Stimulated activated CD8-positive, alpha-beta memory T cell treated with anti-CD3 and anti-CD28 coated beads, Interleukin-15, amount 100 ng/mL, for 24 hours (primary cell): ENCODE measurements at places on chromosomes 7 and 10.

GRCh38 chr7:74003621-74004020 lies 24.4 kb upstream of the ELN start:
- DNase-seq: no peak

DNA sequence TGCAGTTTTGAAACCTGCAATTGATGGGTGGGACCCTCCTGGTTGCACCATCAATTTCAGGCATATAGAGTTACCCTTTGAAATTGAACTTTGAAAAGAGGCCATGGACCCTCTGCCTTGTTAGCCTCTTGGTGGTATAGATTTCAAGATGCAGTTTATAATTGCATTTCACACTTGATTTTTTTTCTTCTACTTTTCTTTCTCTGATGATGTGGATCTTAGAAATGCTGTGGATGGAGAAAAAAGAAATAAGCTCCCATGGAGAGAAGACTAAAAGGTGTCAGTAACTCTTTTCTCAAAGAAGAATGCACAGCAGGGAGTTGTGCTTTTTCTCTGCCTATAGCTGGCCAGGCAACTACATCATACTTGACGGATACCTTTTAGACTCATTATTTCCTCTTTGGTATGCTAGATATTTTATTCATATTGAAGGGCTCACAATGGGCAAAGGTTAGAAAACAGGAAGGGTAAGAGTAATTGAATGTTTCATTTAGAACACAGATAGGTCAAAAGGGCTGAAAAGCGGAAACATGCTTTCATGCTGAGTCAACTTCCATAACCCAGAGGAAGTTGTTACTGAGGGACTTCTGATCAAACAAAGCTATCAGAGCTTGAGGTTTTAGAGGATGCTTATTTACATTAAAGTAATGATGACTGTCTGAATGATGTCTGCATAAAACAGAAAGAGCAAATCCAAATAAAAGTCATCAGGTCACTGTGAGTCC lies 773.2 kb upstream of the LRRN3 start:
- no peak for DNase-seq

- no peak for DNase-seq
Measured at GRCh38 chr7:111840528-111840927, 278.2 kb upstream of the IMMP2L start.

GRCh38 chr10:74760086-74760979 lies 66.1 kb upstream of the KAT6B start:
- DNase-seq: no peak

- DNase-seq: no peak
Measured at GRCh38 chr10:27745732-27746396, at the start of gene MKX. Gene MKX, minus strand, starts transcription at chr10:27745819. Its CDS starts 2,404 bp downstream, at chr10:27743415.

DNA sequence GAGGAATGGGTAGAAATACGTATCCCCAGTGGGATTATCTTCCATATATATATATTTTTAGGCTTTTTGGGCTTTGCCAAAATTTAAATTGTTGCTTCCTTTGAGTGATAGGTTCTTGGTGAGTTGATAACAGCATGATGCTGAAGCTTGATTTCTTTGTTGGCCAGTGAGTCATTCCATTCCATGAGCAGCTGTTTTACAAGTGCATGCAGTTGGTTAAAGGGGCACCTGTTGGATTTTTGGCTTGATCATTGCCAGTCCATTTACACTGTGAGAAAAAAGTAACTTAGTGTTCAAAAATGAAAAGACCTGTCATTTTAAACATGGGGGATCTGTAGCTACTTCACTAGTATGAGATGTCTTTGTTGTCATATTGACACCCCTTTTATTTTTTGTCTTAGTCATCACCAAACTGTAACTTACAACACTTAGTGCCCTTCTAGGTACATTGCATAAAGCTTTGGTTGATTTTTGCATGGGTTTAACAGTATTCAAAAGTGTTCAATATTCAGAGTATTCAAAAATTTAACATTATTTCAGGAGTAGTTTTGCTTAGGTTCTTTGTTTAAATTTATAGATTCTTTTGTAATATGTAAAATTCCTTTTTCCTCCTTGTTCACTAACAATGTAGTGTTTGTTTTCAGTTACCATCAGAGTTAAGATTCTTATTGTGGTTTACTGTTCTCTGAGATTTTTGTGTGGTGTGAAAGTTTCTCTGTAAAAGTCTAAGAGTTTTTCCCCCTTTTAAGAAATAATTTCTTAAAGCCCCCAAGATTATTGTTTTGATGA lies 8.8 kb downstream of the AKAP9 start:
- no peak for DNase-seq

DNA sequence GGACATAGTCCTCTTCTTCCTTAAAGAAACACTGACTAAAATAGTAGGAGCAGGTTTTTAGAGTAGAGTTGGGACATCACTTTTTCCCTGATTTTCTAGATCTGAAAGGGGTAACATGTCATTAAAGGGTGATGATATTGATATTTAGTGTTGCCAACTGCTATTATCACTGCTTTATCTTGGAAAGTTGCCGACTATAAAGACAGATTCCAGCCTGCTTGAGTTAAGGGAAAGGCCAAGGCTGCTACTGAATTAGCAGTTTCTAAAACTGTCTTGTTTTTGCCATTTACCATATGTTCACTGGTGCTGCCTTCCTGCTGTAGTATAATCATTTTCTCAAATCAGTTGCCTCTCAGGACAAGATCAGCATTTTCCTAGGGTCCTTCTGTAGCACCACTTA lies 29.7 kb downstream of the AP3M1 start:
- no peak for DNase-seq

GRCh38 chr7:138188290-138188858 lies 112.1 kb downstream of the AKR1D1 start:
- DNase-seq: no peak

- no peak for DNase-seq
Measured at GRCh38 chr7:48173756-48174382, 2.6 kb downstream of the ABCA13 start.

GRCh38 chr7:27901028-27901760 lies 161.2 kb downstream of the TAX1BP1 start:
- DNase-seq: no peak

- no peak for DNase-seq
Measured at GRCh38 chr10:103696411-103697145, 158.8 kb downstream of the SH3PXD2A start.

GRCh38 chr7:134879815-134880475 lies 100.5 kb downstream of the CALD1 start:
- no peak for DNase-seq

DNA sequence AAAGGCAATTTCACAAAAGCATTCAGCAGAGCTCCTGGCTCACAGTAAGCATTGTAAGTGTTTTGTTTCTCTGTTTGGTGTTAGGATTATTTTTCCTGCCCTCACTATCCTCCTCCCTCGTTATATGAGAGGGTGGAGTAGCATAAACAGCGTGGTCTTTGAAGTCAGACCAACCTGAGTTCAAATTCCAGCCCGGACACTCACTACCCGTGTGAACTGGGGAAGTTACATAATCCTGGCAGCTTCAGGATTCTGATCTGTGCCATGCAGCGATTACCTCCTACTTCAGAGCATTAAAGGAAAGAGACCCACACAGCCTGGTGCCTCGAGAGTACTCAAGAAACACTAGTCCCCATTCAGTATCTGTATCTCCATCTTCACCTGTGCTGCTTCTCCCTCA lies 386.5 kb downstream of the INHBA start:
- no peak for DNase-seq

DNA sequence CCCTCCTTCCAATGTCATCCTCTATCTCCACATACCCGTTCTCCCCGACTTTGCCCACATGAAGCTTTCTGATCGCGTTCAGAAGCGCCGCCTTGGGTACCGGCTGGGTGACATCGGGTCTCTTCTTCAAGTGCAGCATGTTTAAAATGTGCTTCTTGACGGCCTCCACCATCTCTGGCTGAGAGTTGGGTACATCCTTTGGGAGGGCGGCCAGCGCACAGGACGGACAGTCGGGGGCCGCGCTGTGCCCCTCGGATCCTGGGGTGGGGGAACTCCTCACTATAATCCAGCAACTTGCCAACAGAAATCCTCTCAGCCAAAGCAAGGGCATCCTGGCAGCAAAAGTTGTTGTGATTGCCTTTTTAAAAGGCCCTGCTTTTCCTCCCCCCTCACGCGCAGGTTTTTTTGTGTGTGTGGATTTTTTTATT lies 2.8 kb downstream of the INHBA start:
- DNase-seq: no peak

- DNase-seq: no peak
Measured at GRCh38 chr10:132539894-132540293, 2.3 kb downstream of the INPP5A start.

DNA sequence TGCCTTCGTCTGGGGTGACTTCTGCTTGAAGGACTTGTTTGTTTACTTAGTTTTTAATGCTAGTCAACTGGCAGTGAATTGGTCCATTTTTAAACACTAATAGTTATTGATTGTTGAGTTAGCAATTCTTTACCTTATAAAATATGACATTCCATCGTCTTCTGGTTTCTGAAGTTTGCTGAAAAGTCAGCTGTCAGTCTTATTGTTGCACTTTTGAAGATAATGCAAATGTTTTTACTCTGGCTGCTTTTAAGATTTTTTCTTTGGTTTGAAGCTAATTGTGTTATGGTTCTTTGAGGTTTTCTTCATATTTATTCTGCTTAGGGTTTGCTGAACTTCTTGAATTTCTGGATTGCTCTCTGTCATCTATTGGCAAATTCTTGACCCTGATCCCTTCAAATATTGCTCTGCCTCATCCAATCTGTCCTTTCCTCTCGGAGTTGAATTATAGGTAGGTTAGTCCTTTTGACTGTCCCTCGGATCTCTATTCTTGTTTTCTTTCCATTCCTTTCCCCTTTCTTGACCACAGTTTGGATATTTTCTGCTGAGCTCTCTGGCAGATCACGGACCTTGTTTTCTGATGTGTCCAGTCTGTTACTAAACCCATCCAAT lies 24.2 kb downstream of the MGMT start:
- DNase-seq: no peak

- DNase-seq: no peak
Measured at GRCh38 chr7:42567051-42567450, 330.0 kb upstream of the GLI3 start.

GRCh38 chr10:120505056-120505455 lies 48.0 kb downstream of the PLPP4 start:
- DNase-seq: no peak

GRCh38 chr7:135459076-135459475 lies 50.8 kb downstream of the CNOT4 start:
- DNase-seq: no peak

DNA sequence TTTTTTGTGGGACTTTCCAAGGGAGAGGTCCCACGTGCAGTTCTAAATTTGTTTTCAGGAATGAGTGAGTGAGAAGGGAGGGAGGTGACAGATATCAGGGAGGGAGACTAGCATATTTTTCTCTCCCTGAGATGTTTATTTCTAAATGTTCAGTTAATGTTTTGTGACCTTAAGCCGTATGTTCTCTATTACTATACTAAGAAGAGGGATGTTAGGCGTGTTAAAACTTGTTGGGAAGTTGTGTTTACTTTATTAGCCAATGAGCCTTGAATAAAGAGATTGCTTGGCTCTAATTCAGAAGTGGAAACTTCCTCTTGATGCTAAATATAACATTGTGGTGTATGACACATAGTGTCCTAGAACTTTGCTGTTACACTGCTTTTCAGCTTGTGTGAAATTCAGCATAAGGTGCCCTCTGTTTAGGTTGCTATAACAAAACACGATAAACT lies 37.3 kb downstream of the DNAH11 start:
- no peak for DNase-seq

GRCh38 chr7:32204361-32205018 lies 134.3 kb upstream of the PDE1C start:
- DNase-seq: no peak

DNA sequence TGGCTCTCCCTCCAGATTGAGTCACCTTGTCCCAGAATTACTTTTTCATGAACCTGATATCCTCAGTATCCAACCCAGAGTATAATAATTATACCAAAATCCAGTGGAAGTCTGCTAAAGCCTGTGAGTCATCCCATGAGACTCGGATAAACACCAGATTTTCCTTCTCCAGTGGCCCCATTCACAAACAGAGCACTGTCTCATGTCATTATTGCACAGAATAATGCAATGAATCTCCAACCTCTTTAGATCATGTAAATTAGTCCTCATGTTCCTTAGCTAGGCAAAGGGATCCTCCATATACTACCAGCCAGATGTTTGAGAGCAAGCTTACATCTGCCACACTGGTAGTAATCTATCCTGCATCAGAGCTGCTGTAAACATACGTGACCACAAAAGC lies 89.0 kb downstream of the AMPH start:
- DNase-seq: no peak

- no peak for DNase-seq
Measured at GRCh38 chr10:978826-979421, 9.3 kb upstream of the GTPBP4 start.

- DNase-seq: no peak
Measured at GRCh38 chr7:101813402-101814019, 3.9 kb upstream of the CUX1 start.

DNA sequence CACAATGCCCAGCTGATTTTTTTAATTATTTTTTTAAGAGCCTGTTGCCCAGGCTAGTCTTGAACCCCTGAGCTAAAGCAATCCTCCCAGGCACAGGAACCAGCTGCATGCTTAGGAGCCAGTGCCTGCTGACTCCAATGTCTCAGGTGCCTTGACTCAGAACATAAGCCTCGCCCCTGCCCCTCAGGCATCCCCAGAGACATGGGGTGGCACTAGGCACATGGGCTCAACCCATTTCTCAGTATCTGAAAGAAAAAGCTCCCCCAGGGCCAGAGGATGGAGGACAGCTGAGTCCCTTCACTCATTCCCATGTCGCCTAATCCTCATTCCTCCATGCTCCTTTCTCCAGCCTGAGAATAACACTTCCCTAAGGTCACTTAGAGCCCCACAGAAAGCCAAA lies 39.1 kb downstream of the KCNH2 start:
- no peak for DNase-seq

GRCh38 chr7:70700941-70701425 lies 431.0 kb upstream of the GALNT17 start:
- DNase-seq: no peak

GRCh38 chr10:102605712-102606111 lies 38.6 kb upstream of the TRIM8 start:
- DNase-seq: no peak

- DNase-seq: no peak
Measured at GRCh38 chr10:618229-618989, 71.1 kb downstream of the DIP2C start.

- DNase-seq: no peak
Measured at GRCh38 chr10:126504761-126505112, 116.5 kb upstream of the ADAM12 start.

- DNase-seq: no peak
Measured at GRCh38 chr7:28020302-28020940, 160.2 kb downstream of the JAZF1 start.

DNA sequence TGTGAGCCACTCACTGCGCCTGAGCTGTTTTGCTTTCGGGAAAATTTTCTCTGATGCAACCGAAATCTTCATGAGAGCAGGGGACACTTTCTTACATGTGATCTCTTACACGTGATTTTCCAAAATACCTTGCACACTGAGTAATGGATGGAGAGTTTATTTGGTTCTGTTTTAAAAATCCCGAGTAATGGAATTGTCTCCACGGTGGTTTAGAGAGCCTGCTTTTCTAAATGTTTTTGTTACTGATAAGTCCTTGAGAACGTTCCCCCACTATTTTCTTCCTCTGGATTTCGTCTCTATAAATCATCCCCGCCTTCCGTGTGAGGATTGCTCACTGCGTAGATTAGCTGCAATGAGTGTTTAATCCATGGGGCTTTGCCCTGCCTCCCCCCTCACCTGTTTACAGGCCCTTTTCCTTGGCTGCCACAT lies 25.7 kb downstream of the CAMK1D start:
- DNase-seq: no peak

- no peak for DNase-seq
Measured at GRCh38 chr10:114388275-114388674, 16.0 kb downstream of the AFAP1L2 start.

- no peak for DNase-seq
Measured at GRCh38 chr10:547591-548081, 141.8 kb downstream of the DIP2C start.

- no peak for DNase-seq
Measured at GRCh38 chr7:99112097-99112496, 31.8 kb downstream of the SMURF1 start.
